CD4-positive, alpha-beta memory T cell (primary cell): ENCODE measurements at places on chromosomes 13 and 19. TPM values are rescaled to one million over a fixed set of nuclear protein-coding genes. Genes with fewer than 3 reads are reported as not detected.

DNA sequence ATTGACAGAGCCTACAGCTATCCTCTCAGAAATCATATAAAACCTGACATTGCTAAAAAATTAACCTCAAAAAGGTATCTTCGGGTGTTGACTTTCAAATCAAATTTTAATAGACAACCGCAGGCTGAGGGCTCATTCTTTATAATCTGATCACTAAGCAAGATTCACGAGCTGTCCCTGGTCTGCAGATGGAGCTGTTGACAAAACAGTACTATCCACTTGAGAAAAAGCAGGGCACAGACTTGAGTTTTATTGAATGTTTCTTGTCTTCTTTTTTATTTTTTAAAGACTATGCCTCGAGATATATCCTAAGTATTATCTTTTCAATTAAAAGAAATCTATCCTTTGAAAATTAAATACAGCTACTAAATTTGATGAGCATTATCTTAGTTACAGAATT lies 540.5 kb downstream of the PCDH9 start:
- H3K36me3 ChIP-seq = no peaks in the 10 kb centered on the region
- no peak overlapping the region for H3K4me3 ChIP-seq
- H3K27ac ChIP-seq = no peak overlapping the region

SHKBP1 gene
- total RNA-seq = 167 TPM

- no peak overlapping the region for H3K4me3 ChIP-seq
- no peaks in the 10 kb centered on the region for H3K36me3 ChIP-seq
- no peaks in the 10 kb centered on the region for H3K27me3 ChIP-seq
- H3K27ac ChIP-seq = no peak overlapping the region
- DNase-seq = no peak
Observed at GRCh38 chr13:75724752-75725517, 88.8 kb downstream of the LMO7 start.

DNA sequence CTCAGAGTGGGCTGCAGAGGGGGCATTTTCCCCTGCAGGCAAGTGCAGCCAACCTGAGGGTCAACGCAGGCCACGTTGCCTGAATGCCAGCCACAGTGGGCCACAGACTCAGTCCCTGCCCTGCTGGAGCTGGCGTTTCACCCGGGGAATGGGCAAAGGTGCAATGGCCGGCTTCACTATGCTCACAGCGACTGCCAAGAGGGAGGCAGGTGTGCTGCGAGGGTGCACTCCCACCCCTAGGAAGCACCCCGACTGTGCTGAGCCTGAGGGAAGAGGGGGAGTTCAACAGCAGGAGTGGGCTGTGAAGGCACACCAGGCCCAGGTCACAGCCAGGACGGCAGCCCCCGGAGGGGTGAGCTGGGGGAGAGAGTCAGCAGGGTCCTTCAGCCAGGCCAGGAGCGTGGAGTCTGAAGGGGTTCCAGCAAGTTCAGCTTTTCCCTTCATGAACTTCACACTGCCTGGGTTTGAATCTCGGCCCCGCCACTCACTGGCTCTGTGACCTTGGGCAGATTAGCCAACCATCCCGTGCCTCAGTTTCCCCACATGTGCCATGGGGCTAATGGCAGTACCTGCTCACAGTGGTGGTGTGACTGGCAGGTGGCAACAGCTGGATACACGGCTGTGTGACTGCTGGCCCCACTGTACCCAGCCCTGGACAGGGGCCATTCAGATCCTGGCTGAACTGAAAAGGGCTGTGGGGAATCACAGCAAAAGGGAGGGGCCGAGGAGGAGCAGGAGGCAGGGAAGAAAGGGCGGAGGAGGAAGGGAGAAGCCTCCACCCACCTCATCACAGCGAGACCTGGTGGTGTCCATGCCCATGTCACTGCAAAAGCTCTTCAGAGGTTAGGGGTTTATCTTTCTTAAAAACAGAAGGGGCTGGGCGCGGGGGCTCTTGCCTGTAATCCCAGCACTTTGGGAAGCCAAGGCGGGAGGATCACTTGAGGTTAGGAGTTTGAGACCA lies 7.6 kb downstream of the TRAPPC6A start:
- H3K4me1 ChIP-seq = peaks cover 60% of the 10 kb centered on the region
- H3K36me3 ChIP-seq = no peaks in the 10 kb centered on the region
- H3K27ac ChIP-seq = peak overlapping the region; percentile 61
- H3K4me3 ChIP-seq = no peak overlapping the region
- H3K27me3 ChIP-seq = no peaks in the 10 kb centered on the region

DNA sequence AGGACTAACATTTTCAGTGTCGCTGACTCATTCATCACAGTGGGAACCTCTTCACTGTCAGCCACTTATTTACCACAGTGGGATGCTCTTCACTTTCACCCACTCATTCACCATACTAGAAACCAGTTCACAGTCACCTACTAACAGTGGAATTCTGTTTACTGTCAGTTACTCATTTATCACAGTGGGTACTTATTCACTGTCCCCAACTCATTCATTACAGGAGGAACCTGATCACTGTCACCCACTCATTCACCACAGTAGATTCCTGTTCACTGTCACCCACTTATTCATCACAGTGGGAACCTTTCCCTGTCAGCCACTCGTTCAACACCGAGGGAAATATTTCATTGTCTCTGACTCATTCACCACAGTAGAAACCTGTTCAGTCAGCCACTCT lies 10.1 kb upstream of the ZNF85 start:
- no peak for DNase-seq
- H3K36me3 ChIP-seq = no peaks in the 10 kb centered on the region
- no peak overlapping the region for H3K27ac ChIP-seq
- no peaks in the 10 kb centered on the region for H3K4me1 ChIP-seq
- no peaks in the 10 kb centered on the region for H3K27me3 ChIP-seq

CATSPERD gene
- total RNA-seq = not detected

GRCh38 chr19:6249296-6249695 lies 30.5 kb downstream of the MLLT1 start:
- H3K4me1 ChIP-seq = peaks cover 4% of the 10 kb centered on the region
- H3K27ac ChIP-seq = no peak overlapping the region
- no peak for DNase-seq
- H3K36me3 ChIP-seq = no peaks in the 10 kb centered on the region
- H3K4me3 ChIP-seq = no peak overlapping the region
- H3K27me3 ChIP-seq = no peaks in the 10 kb centered on the region

LRP3 gene
- 0.32 TPM for total RNA-seq

GRCh38 chr19:4414800-4415321 lies 12.4 kb downstream of the CHAF1A start:
- no peaks in the 10 kb centered on the region for H3K27me3 ChIP-seq
- no peaks in the 10 kb centered on the region for H3K4me1 ChIP-seq
- H3K4me3 ChIP-seq = no peak overlapping the region
- no peaks in the 10 kb centered on the region for H3K36me3 ChIP-seq
- H3K27ac ChIP-seq = no peak overlapping the region
- no peak for DNase-seq

DNA sequence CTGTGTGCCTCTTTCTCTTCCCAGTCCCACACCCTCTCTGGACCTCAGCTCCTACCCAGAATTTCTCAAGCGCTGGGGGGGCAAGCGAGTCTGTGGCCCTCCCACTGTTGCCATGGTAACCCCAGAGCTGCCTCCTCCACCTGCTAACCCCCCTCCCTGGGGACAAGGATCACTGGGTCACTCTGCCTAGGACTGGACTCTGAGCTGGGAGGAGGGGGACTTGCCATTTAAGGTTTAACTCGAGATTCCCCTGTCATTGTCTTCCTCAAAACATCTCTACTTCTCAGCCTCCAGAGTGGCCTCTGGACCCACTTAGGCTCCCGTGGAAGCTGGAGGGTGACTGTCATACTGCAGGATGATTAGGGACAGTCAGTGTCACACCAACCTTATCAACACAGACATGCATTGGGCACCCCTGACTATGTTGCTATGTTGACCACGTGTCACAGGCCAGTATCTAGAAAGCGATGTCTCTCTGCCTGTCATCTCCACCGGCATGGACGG lies 2.2 kb downstream of the PALM3 start:
- no peaks in the 10 kb centered on the region for H3K36me3 ChIP-seq
- no peak for DNase-seq
- peaks cover 17% of the 10 kb centered on the region for H3K27me3 ChIP-seq
- no peak overlapping the region for H3K4me3 ChIP-seq
- no peak overlapping the region for H3K27ac ChIP-seq

GRCh38 chr19:34639491-34640085 lies 37.4 kb downstream of the SCGB2B2 start:
- peak; percentile 66 for DNase-seq
- H3K27me3 ChIP-seq = no peaks in the 10 kb centered on the region
- H3K4me3 ChIP-seq = no peak overlapping the region
- H3K4me1 ChIP-seq = no peaks in the 10 kb centered on the region

DNA sequence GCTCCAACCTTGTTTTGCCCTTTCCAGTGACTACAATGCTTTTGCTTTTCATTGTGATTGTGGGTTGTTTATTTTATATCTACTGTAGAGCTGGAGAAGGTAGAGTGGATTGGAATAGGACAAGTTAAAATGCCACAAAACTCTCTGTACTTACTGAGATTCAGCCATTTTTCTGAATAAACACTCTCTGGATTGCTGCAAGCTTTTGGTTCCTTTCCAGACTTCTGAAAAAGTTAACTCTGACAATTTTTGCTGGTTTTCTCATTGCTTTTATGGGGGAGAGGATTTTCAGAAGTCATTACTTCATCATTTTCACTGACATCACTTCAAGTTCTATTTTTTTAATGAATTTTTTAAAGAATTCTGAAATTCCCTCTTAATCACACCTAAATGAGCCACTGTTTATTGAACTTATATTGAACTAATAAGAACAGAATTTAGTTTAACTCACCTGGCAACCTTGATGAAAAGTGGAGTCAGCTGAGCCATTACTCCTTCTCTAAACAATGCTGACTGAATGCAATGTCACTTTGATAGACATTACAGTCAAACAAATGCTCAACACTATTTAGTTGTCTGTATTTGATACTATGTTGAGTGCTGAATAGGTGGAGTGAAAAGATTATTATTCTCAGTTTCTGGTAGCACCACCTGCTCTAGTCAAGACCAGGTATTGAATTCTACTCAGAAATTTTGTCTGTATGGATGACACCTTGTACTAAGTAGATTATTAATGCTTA lies 303.5 kb downstream of the DLEU7 start:
- no peak overlapping the region for H3K27ac ChIP-seq
- no peak for DNase-seq
- H3K4me3 ChIP-seq = no peak overlapping the region

- H3K4me1 ChIP-seq = peaks cover 5% of the 10 kb centered on the region
- no peak for DNase-seq
- no peak overlapping the region for H3K27ac ChIP-seq
- H3K27me3 ChIP-seq = peaks cover 21% of the 10 kb centered on the region
Observed at GRCh38 chr19:17967257-17968051, 547 bp downstream of the KCNN1 start.

DNA sequence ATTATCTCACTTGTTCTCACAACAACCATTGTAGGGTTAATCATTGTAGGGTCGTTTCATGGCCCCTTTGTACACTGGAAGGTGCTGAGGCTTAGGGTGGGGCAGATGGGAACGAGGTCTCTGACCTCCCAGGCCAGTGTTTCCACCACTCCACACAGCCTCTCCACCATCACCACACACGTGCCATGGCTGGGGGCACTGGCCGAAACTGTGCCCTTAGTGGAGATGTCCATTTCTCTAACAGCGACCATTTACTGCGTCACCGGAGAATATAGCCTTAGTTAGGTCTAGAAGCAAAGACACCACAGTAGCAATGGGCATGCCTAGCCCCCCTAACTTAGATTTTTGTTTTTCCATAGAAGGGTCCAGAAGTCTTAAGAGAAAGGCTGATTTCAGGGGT lies 36.5 kb downstream of the COL4A1 start:
- no peak for DNase-seq
- H3K36me3 ChIP-seq = no peaks in the 10 kb centered on the region
- no peaks in the 10 kb centered on the region for H3K4me1 ChIP-seq
- no peak overlapping the region for H3K4me3 ChIP-seq

PEG3 gene
- total RNA-seq = not detected

CBARP gene
- total RNA-seq = not detected

DNA sequence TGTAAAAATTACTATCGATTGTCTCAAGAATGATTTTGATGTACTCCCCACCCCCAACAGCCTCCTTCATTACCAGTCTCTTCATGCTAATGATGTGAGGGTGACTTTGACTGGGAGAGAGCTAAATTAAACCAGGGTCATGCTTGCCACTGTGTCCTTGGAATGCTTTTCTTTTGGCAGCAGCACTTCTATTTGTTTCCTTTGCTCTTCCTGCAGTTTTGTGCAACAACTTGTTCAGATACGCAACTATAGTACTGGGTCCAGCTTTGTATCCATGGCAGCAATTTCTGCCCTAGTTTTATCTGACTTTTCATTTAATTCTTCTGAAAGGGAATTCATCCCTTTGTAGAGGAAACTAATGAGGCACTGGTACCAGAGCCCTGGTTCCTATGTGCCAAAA lies 2792.1 kb downstream of the PCDH9 start:
- DNase-seq = no peak
- no peak overlapping the region for H3K4me3 ChIP-seq
- no peaks in the 10 kb centered on the region for H3K4me1 ChIP-seq
- H3K27me3 ChIP-seq = no peaks in the 10 kb centered on the region

DNA sequence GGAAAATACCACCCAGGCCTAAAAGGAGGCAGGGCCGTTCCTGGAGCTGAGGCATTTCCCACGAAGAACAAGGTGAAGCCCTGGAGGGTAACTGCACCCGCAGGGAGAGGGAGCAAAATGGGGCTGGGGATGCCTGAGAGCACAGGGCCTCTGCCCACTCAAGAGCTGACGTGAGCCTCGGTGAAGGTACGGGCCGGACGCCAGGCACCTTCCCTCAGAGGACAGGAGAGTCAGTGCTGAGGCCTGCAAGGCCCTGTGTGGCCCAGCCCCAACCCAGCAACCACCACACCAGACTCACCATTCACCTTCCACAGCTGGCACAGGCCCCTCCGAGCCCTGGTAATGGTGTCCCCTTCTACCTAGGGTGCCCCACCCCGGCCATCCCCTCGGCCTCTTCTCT lies 36.3 kb downstream of the DNMT1 start:
- H3K27me3 ChIP-seq = no peaks in the 10 kb centered on the region
- peaks cover 85% of the 10 kb centered on the region for H3K36me3 ChIP-seq
- H3K4me3 ChIP-seq = no peak overlapping the region

TBXA2R gene
- 0.70 TPM for total RNA-seq

- no peaks in the 10 kb centered on the region for H3K36me3 ChIP-seq
- H3K4me3 ChIP-seq = no peak overlapping the region
- no peaks in the 10 kb centered on the region for H3K4me1 ChIP-seq
- no peak for DNase-seq
- no peak overlapping the region for H3K27ac ChIP-seq
Observed at GRCh38 chr13:94079876-94080275, 399.6 kb downstream of the DCT start.

ERICH6B gene
- total RNA-seq = not detected

DNA sequence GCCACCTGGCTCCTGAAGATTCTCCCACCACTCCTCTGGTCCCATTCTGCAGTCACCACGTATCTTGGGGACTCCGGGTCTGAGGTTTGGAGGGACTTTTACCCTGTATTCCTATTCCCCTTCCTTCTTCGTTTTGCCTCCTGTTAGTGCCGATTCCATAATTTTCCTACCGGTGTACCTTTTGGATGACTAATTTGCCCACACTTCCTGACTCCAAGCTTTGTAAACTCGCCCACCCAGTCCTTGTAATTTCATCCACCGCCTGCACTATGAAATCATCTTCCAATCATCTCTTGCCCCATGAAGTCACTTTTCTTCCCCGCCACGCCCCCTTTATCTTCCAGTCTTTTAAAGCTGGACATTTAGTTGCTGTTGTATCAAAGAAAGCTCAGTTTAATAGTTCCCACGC lies 572 bp downstream of the UCHL3 start:
- no peaks in the 10 kb centered on the region for H3K27me3 ChIP-seq
- peak overlapping the region; percentile 78 for H3K4me3 ChIP-seq
- H3K4me1 ChIP-seq = peaks cover 30% of the 10 kb centered on the region
- peak overlapping the region; percentile 83 for H3K27ac ChIP-seq
- no peak for DNase-seq
- H3K36me3 ChIP-seq = no peaks in the 10 kb centered on the region

CAMSAP3 gene
- 0.15 TPM for total RNA-seq

- peaks cover 53% of the 10 kb centered on the region for H3K36me3 ChIP-seq
- H3K27me3 ChIP-seq = no peaks in the 10 kb centered on the region
- no peak overlapping the region for H3K27ac ChIP-seq
- DNase-seq = no peak
- H3K4me1 ChIP-seq = peaks cover 7% of the 10 kb centered on the region
Observed at GRCh38 chr19:15404780-15405211, 14.0 kb downstream of the AKAP8L start.
